ENCODE measurements at places on chromosomes 6 and 20.
A peak's percentile ranks its signal among the peaks of the same experiment; 100 is the strongest.

DNA sequence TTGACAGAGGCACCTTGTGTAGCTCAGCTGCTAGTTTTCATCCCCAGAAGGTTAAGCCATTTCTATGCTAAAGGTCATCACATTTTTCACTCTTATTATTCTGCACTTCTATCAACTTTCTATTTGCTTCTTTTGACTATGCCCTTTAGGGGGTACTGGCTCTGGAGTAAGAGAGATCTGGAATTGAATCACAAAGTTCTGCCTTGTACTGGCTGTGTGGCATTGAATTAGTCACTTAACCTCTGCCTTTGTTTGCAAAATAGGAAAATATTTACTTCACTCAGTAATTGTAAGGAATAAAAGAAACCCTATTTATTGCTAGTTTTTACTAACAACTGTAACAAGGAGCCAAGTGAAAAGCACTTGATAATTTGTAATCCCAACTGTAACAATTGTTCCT lies 56.8 kb upstream of the MTRF1L start:
- DNase-seq: no peak

- no peak for DNase-seq
These were observed 1.4 kb upstream of the KIFC1 start for GRCh38 chr6:33390173-33390572.

GRCh38 chr6:4352731-4353130 lies 217.4 kb upstream of the ECI2 start:
- no peak for DNase-seq

DNA sequence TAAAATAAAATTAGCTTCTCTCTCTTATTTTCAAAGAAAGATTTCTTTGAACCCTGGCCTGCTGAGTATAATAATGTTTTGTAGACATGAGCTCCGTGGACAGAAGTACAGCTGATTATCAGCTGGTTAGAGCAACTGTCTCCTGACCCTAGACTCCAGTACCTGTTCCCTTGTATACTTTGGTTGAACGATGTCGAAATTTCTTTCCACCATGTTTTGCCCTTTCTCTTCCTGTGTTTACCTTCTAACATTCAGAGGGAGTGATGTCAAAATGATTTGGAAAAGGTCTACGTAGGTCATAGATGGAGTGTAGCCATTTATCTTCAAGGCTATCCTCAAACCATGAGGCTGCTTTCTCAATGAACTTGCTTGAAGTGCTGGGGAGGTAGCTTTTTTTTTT lies 16.8 kb upstream of the ADTRP start:
- DNase-seq: no peak

GRCh38 chr6:15425947-15426346 lies 180.1 kb downstream of the JARID2 start:
- no peak for DNase-seq

GRCh38 chr6:73418081-73418741 lies 23.6 kb downstream of the DDX43 start:
- no peak for DNase-seq

DNA sequence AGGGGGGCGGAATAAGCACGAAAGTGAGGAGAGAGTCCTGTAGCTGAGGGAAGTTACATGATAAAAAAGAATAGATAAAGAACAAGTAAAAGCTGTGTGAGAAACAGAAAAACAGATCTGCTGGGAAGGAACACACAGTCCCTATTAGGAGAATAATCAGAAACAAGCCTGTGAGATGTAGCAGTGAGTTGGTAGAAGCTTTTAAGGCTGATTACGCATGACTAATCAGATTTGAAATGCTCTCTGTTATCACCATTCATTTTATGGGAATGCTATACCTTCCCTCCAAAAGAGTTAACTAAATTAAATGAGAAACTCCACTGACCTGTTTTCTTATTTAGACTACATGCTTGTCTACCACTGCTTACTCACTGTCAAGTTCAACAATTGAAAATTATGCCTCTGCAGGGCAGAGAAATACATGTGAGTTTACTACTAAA lies 15.8 kb downstream of the REPS1 start:
- no peak for DNase-seq

DNA sequence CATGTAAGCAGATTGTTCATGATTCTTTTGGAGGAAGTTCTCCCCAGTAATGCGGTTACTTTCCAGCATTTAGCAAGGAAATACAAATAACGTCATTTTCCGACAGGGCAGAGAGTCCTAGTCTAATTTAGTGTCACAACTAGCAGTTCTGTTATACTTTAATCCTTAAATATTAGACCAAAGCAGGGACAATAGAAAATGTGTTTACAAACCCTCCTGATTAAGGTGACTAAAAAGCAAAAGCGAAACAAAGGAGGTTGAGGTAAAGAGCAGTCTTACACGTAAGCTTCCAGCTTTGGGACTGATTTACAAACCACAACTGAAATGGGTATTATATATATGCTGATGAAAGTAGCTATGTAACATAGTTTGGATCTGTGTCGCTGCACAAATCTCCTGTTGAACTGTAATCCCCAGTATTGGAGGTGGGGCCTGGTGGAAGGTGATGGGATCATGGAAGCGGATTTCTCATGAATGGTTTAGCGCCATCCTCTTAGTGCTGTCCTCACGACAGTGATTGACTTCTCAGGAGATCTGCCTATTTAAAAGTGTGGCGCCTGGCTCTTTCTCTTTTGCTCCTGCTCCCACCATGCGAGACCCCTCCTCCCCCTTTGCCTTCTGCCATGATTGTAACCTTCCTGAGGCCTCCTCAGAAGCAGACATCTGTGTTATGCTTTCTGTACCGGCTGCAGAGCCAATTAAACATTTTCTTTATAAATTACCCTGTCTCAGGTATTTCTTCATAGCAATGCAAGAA lies 81.9 kb downstream of the PLCB1 start:
- no peak for DNase-seq

DNA sequence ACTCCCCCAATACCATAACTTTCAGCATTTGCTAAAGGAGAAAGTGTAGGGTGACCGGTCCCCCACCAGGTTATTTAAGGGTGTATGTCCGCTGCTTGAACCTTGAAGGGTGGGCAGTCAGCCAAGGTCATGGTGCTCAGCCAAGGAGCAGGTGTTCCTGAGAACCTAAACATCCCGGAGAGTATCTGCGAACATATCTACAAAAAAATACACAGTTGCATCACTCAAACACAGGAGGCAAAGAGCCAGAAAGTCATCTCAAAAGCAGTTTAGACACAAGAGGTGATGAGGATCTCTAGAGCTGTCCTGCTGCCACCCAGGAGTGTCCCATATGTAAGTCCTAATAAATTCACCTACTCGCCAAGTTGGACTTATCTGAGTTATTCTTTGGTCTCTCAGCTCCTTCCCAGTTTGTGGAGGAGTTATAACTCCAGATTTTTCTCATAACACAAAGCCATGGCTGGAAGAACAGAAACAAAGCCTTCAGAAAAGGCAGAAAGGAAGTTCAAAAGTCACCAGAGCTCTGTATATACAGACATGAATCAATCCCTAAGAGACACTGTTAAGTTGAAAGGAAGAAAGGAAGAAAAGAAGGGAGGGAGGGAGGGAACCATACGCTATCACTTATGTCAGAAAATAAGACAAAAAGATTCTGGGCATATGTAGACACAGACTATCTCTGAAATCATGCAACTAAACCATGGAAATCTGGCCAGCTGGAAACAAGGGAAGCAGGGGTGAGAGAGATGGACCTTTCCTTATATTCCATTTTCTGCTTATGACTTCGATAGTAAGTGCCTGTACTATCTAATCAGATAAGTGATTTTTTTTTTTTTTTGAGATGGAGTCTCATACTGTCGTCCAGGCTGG lies 11.3 kb downstream of the MBOAT1 start:
- DNase-seq: no peak

- DNase-seq: no peak
These were observed 11.6 kb upstream of the SCGN start for GRCh38 chr6:25640446-25640845.

DNA sequence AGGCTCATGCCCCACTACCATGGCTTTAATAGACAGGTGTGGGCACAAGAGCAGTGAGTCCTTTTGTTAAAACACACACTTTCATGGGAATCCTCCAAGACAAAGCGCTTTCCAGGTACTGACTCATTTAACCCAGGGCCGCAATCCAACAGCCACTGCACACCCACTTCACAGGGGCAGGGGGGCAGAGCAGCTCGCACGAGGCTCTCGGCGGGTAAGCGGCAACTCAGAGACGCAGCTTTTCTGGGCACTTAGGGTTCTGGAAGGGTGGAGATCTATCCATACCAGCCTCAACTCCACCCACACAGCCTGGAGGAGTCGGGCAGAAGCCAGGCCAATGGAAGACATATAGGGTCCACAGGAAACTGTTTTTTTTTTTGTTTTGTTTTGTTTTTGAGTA lies 28.6 kb downstream of the PSMG4 start:
- no peak for DNase-seq

GRCh38 chr20:54661880-54662465 lies 186.6 kb downstream of the DOK5 start:
- no peak for DNase-seq

DNA sequence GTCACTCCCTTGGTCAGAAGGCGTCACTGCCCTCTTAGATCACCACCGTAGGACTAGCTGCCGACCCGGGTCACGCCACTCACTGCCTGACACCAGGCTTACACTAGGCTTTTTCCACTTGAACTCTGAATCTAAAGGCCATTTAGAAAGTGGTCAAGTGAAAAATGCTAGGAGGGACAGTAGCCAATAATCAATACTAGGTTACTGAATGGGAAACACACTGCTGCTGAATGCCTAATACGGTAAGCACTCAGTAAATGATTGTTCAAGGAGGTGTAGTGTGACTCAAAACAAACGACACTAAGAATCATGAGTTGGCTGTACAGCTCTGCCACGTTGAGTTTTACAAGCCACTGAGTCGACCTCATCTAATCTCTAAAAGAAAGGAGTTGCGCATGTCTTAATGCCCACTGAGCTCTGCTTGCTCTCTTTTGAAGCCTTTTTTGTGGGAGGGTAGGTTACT lies 760 bp upstream of the IBTK start:
- DNase-seq: no peak

DNA sequence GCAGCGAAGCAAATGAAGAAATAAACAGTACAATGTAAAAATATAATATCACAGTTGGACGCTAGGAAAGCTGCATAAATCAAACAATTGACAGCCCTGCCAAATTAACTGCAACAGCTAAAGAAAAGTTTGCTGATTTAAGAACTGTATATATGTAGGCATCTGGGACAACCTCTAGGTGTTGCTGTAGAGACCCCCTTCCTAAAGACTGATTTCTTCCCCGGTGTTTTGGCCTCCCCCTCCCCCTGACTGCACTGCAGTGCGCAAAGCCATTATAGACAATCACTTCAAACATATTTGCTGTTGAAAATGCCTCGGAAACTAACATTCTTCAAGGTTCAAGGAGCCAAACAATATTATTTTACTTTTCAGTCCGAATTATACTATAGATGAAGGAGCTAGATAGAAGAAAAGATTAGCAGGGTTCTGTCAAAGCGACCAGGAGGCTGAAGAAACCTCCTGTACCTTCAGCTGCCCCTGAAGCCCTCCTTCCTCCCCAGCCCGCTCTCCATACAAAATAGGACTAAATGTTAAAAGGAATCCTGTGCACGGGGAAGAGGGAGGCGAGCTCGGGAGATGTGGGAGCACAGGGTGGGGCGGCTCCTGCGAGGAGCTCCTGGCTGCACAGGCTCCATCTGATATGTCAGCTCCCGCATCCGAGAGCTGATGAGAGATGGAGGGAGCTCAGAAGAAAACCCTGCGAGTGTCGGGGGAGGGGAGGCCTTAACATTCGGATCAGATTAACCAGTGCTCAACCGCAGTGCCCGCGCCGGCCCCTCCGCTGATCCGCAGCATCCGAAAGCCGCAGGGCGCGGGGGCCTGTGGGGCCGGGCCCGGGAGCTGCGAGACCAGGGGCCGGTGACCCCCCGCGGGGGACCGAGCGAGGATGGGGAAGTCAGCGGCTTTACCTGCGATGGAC lies 822 bp downstream of the ELOVL4 start:
- DNase-seq: no peak

GRCh38 chr20:16916165-16916564 lies 168.0 kb downstream of the OTOR start:
- no peak for DNase-seq

- no peak for DNase-seq
These were observed 9.3 kb upstream of the EDN1 start for GRCh38 chr6:12280902-12281301.

DNA sequence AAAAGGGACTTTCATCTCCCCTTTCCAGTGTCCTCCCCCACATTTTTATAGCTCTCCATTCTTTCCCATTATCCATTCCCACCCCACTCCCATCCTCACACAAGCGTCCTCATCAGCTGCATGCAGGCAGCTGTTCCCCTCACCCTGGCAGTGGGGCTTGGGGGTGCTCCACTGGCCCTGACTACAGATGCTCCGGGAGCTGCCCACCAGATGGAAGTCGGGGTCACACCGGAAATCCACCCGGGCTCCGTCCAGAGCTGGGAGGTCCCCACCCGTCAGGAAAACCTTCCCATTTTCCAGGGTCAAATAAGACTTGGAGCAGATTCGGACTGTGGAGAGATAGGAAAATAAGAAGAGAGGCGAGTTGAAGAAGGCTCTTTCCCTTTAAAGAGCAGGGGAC lies 2.7 kb downstream of the GABBR1 start:
- DNase-seq: no peak

GRCh38 chr6:41682056-41682477 lies 43.8 kb downstream of the MDFI start:
- peak; percentile 73 for DNase-seq
